ENCODE measurements at places on chromosomes 2 and 18.

- DNase-seq, result no peak
Measured at GRCh38 chr2:121480826-121481225, 49.9 kb upstream of the RNU4ATAC start.

- DNase-seq, result no peak
Measured at GRCh38 chr2:23211987-23212583, 172.9 kb upstream of the KLHL29 start.

DNA sequence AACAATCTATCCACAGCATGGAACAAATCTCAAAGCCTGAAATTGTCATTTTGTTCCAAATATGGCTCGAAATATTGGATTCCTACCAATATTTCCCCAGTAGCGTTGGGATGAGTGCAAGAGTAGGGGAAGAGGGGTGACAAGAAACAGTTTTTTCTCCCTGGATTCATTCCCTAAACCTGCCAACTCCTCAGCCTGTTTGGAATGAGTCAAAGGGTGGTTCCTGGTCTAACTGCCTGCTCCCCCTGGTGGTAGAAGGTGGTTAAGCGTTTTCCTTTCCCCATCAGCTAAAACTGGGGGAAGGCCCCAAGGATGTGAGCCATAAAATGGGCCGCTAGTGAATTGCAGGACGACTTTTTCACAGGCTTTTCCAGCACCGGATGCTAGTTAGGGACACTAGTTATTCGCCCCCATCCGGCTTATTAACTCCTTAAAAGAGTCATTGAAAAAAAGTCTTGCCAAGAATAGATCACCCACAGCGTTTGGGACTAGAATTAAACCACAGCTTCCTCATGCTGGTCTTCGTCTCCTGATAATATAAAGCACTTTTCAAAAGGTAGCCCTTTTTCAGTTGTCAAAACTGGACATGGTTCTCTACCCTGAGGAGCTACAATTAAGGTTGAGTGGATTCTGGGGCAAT lies 72.5 kb downstream of the DHRS9 start:
- DNase-seq, result no peak

DNA sequence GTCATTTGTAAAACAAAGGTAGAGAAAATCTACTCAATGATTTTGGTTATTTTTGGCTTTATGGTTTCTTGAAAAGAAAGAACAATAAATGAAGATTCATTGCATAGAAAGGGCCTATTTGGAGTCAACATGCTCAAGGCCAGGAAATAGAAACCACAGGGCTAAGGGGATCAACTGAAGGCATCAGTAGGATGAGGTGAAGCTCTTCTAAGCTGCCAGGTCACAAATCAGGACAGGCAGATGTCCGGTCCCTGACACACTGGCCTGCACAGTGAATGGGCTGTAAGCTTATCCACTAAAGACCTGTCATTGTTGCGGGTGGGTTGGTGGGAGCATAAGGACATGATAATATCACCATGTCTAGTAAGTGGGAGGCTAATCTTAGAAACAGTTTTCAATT lies 31.6 kb upstream of the RNF138 start:
- DNase-seq, result no peak

- DNase-seq, result no peak
Measured at GRCh38 chr2:226660526-226660925, 139.1 kb downstream of the IRS1 start.

- DNase-seq, result no peak
Measured at GRCh38 chr18:59352250-59352855, 6.7 kb downstream of the LMAN1 start.

- DNase-seq, result no peak
Measured at GRCh38 chr18:42030586-42031182, 75.7 kb downstream of the PIK3C3 start.
